ENCODE measurements at places on chromosomes 7 and 10.

- H3K4me3 ChIP-seq, result no peak overlapping the region
- DNase-seq, result no peak
- no peaks in the 10 kb centered on the region for H3K36me3 ChIP-seq
- no peaks in the 10 kb centered on the region for H3K4me1 ChIP-seq
- no peaks in the 10 kb centered on the region for H3K27me3 ChIP-seq
Observed at GRCh38 chr7:26958834-26959233, 94.4 kb upstream of the SKAP2 start.

DNA sequence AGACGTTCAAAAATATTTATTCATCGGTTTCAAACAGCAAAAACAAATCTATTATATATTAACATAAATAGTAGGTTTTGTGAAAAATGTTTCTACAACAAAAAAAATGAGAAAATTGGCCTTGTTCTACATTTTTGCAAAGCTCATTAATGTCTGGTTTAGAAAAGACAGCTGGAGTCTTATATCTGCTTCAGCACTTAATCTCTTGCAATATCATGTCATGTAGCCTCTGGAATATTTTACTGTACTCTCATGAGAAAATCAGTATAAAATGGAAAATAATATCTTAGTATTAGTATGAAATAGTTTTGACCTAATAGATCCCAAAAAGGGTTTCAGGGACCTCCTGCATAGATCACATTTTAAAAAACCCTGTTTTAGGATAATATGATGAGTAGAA, 326.6 kb downstream of the ARL4A start:
- no peak overlapping the region for H3K4me3 ChIP-seq
- H3K27ac ChIP-seq, result no peak overlapping the region
- no peak for DNase-seq
- H3K4me1 ChIP-seq, result no peaks in the 10 kb centered on the region

DNA sequence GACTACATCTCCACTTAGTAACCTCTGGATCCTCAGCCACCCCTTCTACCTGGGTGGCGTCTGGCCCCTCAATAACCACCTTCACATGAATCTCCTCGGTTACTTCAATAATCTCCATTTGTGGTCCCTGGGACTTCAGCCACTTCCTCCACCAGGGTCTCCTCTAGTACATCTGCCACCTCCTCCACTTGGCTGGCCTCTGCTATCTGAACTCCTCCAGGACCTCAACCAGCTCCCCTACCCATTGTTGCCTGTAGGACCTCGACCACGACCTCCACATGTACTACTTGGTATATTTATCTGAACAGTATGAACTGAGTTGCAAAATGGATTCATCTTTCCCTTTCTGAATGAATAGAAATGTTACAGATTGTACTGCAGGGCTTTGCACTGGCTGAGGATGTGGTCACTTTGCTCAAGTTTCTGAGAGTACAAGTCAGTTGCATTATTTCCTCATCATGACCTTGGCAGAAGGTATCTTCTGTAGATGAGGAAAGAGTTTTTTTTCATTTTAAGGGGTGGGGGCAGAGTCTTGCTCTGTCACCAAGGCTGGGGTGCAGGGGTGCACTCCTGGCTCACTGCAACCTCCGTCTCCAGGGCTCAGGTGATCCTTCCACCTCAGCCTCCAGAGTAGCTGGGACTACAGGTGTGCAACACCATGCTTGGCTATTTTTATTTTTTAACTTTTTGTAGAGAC, 36.0 kb downstream of the MAT1A start:
- H3K4me3 ChIP-seq, result no peak overlapping the region
- H3K36me3 ChIP-seq, result no peaks in the 10 kb centered on the region
- peaks cover 10% of the 10 kb centered on the region for H3K4me1 ChIP-seq
- no peak for DNase-seq
- no peak overlapping the region for H3K27ac ChIP-seq

- H3K36me3 ChIP-seq, result no peaks in the 10 kb centered on the region
- no peaks in the 10 kb centered on the region for H3K27me3 ChIP-seq
- no peak overlapping the region for H3K27ac ChIP-seq
- H3K4me3 ChIP-seq, result no peak overlapping the region
- H3K4me1 ChIP-seq, result peaks cover 6% of the 10 kb centered on the region
- no peak for DNase-seq
Observed at GRCh38 chr10:92203919-92204623, 86.8 kb downstream of the CPEB3 start.

DNA sequence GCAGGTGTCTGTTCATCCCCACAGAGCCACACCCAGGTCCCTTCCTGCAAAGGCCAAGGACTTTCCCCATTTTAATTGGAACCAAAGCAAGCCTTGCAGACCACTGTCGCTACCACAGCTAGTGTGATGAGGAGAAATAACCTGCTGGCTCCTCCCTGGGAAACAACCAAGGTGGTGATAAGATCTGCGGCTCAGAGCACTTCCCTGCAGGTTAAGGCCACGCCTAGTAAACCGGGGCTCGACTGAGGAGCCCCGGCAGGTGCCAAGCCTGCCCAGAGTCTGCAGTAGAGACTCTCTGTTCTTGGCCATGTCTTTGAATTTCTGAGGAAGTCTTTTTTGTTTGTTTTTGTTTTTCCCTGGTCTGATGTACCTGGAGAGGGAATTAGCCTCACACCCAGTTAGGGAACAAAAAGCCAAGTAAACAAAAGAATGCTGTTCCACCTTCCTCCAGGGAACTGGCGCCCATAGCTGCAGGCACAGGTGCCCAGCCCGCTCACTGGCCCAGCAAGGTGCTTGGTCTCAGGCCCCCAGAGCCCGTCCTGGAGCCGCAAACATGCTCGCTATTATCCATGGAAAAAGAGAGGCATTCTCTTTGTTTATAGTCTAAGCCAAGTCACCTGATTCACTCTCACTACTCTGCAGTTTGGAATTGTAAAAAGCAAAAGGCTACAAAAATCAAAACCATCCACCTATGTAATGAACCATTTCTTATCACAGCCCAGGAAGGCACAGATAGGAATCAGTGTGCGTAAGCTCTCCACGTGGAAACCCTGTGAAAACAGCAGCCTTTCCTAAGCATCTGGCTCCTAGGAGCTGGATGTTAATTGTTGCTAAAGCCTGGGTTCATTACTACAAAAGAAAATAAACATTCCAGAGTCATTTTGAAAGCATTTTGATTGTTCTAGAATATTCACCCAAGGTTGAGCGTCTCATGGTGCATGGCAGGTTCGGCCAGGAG, 2.7 kb downstream of the GPR146 start:
- peak; percentile 41 for DNase-seq
- no peak overlapping the region for H3K4me3 ChIP-seq
- no peaks in the 10 kb centered on the region for H3K27me3 ChIP-seq
- H3K4me1 ChIP-seq, result peaks cover 89% of the 10 kb centered on the region
- peak overlapping the region; percentile 29 for H3K27ac ChIP-seq
- no peaks in the 10 kb centered on the region for H3K36me3 ChIP-seq

GRCh38 chr10:123883673-123884320, 7.8 kb downstream of the CPXM2 start:
- DNase-seq, result no peak
- H3K4me1 ChIP-seq, result no peaks in the 10 kb centered on the region
- H3K27me3 ChIP-seq, result no peaks in the 10 kb centered on the region
- H3K27ac ChIP-seq, result no peak overlapping the region
